ENCODE measurements at places on chromosomes 2 and 18.

DNA sequence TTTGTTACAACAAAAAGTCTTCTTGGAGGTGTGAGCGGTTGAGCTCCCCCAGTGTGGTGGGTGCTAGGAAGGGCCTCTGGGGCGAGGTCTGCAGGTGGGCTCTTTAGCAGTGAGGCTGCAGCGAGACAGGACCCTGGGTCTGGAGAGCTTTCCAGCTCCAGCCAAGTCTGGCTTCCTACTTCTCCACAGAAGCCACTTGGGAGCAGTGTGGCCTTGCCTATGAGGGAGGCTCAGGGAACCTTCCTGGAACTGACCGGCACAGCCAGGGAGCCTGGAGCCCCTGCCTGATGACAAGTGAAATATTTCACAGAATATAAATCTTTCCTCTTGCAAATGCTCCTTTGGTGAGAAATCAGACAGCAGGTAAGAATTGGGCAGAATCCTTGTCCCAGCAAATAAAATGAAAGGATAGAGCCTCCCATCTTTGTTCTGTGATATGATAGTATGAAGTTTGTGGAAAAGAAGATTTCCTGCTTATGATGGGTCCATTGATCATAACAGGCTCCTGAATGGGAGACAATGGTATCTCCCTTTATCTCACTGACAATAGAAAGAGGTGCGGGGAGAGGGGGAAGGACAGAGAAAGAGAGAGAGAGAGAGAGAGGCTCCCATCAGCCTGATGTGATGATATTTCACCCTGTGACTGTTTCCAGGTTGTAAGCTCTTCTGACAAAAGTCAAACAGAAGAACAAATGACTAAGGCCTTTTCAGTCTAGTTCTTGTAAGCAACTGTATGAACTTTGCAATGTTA, 289.8 kb upstream of the SPRED2 start:
- DNase-seq: peak; percentile 7

DNA sequence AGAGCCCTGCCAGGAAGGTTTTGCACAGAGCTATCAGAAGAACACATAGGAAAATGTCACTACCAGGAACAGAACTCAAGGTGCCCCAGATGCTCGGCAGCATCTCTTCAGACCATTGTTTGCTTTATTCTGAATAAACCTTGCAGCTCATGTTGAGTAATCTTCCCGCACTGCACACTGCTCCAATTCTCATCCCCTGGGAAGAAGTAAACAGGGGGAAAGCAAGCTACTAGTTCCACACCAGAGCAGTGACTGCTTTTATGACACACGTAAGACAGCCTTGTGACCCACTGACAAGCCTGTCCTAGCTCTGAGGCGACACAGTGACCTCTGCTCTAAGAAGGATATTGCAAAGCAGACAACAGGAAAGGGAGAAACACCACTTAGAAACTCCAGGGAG, 44.2 kb downstream of the NRP2 start:
- no peak for DNase-seq

DNA sequence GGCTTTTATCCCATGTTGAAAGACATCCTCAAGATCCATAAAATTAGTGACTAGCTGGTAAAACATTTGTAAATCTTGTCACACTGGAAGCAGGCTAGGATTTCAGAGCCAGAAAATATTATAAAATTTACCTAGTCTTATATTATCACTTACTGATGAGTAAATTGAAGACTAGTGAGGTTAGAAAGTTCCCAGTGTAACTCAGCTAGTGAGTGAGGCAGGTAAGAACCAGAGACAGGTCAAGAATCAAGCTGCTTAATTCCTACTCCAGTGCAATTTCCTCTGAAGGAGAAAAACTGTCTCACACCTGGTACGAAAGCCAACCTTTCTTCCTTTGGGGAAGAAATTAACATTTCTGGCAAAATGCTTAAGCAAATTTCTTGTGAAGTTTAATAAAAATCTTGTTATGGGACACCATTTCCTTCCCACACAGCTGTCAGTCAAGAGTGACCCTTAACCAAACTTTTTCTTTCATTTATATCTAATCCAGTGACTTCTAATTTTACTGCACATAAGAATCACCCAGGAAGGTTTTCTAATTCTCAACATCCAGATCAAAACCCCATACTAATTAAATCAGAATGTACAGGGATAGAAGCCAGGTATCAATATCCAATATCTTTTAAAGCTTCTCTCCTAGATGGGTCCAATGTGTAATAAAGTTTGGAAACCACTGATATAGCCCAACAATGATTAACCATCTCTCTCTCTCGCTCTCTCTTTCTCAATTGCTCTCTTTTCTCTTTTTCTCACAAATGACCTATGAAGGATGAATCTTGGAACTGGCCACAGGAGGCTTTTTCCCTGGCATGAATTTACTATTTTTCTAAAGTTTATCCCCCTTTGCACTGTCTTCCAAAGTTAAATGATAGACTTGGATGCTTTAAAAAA, 264.3 kb upstream of the SLC39A10 start:
- no peak for DNase-seq

DNA sequence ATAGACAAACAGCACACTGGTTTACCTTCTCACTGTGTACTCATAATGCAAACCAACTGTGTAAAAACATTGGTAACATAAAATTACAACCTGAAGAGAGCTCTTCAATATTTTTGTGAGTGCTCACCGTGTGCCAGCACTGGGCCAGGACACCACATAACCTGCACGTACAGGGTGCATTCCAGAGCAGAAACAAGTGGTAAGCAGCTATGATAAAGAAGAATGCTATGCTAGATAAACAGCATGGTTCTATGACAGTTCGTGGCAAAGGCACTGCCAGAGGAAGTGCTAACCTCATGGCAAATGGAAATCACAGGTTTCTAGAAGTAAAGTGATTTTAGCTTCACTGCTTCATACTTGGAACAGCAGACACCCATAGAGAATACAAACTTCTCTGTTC, 343.5 kb downstream of the MTX2 start:
- DNase-seq: no peak

DNA sequence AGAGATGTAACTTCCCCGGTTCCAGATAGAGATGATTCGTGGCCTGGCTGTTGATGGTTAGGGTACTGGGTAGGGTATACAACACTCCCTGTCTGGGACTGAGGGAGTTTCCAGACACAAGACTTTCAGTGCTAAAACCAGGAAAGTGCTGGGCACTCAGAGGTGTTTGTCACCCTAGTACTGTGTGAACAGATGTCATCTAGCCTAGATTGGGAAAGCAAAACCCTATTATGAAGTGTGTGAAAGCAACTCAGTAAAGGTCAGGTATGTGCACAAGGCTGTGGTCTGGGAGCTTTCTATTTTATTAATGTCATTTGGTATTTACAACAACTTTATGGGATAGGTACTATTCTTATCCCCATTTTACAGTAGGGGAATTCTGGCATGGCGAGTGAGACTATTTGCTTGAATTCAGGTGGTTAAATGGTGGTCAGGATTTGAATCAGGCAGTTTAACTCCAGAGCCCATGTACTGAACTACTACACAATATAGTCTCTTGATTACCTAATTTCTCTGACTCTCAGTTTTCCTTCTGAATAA, 2.6 kb downstream of the BZW1 start:
- no peak for DNase-seq

- no peak for DNase-seq
These were observed 1.2 kb upstream of the DSC2 start for GRCh38 chr18:31103423-31103822.

- DNase-seq: no peak
These were observed 82.2 kb upstream of the CYTIP start for GRCh38 chr2:157526070-157526469.

DNA sequence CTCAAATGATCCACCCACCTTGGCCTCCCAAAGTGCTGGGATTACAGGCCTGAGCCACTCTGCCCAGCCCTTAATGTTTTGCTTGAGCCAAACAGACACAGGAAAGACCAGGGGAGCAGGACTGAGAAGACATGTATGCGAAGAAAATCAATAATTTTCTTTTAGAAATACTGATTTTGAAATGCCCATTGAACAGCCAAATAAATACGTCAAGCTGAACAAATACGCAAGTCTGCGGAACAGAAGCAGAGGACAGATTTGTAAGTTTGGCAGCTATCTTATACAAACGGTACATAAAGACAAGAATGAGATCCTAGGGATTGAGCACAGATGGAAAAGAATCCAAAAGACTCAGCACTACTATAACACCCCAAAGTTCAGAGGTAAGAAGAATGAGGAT, 20.8 kb downstream of the SF3B1 start:
- no peak for DNase-seq

DNA sequence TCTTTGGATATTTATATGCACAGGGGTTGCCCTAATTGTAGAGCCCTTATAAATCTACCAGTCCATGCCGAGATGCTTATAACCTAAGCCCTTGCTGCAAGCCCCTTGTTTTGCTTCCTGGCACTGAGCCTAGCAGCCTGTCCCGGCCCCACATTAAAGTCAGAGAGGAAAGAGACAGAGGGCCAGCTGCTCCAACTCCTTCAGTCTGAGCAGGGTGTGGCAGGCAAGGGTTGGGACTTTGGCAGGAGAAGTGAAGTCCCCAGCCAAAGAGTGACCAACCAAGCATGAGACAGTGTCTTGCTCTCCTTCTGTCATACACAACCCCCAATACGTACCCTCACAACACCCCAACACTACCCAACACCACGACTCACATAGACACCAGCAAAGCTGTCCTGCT, 54.7 kb upstream of the FZD7 start:
- no peak for DNase-seq

DNA sequence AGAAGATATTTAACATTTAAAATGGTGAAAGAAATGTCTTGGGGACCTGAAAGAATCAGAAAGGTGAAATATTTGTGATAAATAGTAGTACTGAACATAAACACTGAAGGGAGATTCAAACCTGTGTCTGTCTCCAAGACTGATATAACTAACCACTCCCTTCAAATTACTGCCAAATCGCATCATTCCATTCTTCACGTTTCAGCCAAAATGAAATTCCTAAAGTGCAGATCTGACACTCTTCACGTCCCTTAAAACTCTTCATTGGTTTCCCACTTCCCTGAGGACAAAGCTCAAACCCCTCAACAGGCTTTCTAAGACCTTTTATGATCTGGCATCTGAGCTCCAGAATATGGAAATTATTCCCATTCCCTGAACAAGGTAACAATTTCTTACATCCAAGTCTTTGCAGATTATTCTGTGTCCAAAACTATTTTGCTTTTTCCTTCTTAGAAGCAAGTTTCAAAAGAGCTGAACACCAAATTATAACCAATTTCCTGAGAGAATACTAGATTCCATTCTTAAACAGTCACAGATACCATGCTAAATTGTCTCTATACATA, 18.9 kb downstream of the SLC8A1 start:
- no peak for DNase-seq

GRCh38 chr2:177397481-177398289, 5.1 kb downstream of the AGPS start:
- DNase-seq: no peak

DNA sequence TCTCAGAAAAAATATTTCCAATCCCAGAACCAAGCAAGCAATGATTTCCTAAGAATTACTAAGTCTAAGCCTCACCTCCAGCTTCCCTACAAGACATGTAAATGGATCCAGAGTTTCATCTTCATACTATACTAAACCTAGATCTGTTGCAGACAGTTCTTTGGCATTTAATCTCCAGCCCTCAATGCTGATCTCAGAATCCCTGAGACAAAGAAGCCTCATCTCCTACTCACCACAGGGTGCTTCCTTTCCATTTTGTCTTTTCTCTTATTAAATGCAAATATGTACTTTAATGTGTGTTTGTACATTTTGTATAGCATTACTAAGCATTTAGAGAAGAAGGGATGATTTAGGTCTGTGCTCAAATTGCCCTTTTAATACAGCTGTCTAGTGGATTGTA, 954.9 kb downstream of the TDRD15 start:
- DNase-seq: no peak

DNA sequence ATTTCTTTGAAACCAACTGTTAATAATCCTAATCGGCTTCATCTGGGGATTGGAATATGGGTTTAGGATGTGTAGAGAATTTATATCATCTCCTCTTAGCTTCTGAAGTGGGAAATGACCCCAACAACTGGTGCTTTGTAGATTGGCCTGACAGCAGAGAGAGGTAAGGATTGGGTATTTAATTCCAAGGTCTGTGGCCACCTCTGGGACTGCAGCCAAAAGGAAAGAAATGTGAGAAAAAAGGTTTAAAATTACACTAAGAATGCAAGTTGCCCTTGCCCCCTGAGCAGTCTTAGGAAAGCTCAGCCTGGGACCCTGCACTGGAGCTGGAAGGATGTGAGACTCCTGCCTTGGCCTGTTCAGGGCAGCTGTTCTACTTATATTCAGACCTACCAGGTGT, 157.1 kb downstream of the FTCDNL1 start:
- DNase-seq: no peak

DNA sequence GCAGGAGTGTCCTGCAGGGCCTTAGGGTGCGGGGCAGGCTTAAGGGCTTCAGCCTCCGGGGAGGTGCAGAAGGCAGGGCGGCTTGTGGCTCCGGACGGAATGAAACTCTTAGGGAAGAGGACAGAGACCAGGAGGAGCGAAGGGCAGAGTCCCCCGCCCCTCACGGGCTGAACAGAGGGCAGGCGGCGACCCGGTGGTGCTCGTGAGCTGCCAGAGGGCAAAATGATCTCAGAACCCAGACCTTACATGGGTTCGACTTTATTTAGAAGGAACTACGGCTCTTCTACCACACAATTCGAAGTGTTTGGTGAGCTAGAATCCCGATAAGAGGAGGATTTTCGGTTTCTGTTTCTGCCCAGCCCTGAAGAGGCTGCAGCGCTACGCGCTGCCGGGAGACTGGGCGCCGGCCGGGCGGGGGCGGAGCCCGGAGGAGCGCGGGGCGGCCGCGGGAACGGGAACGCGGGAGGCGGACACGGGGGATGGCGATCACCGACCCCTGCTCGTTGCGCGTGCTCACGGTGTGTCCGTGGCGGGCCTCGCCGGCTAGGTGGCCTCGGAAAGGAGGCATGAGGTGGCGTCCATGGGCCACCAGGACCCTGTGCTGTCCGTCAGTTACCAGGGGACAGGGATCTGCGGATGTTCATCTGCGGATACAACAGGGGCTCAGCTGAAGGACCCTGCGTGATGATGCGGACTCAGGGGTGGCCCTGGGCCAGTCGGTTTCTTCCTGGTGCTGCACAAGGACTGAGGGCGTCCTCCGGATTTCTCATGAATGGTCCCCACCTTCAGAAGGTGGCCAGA, 4.2 kb upstream of the SP100 start:
- DNase-seq: no peak

DNA sequence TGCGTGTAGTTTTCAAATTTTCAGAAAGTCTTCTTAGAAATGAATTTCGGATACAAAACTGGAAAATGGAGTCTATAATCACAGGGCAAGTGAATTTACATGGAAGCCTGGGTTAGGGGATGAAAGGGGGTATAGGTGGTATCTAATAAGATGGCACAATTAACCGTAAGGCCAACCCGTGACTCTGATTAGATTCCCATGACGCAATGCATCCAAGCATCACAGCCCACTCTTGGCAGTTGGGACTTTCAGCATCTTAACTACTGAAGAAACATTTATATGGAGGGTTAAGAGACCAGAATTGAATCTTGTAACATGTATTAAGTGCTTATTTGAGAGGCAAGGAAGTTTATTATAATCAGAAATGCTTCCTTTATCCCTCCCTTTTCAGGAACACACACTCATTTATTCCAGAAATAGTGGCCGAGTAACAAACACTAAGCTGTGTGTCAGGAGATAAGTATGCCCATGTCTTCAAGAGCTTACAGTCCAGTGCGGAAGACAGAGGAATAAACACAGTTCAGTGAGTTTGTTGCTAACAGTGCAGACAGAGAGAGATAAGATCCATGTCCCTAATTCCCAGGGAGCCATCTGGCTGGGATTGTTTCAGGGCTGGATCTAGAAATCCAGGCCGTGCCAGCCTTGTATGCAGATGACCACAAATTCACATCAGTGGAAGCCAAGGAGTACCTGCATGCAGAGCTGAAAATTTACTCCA, 151.2 kb downstream of the ANTXR1 start:
- DNase-seq: no peak
